ENCODE measurements at places on chromosomes 13 and 19.

DNA sequence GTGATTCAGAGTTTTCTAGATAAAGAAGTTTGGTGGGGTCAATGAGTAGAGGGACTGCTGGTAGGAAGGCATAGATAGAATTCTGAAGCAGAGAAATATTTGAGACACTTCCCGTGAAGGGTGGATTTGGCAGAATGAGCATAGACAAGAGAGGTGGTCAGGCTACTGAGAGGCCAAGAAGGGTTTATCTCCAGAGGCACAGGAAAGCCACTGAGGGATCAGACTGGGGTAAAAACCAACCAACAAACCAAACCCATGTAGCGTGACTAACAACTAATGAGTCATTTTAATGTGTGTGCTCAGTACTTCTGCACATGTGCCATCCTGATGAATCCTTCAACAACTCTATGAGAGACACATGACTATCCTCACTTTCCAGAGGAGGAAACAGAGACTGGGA is 60.0 kb upstream of the SERP2 start:
- no peak for DNase-seq

DNA sequence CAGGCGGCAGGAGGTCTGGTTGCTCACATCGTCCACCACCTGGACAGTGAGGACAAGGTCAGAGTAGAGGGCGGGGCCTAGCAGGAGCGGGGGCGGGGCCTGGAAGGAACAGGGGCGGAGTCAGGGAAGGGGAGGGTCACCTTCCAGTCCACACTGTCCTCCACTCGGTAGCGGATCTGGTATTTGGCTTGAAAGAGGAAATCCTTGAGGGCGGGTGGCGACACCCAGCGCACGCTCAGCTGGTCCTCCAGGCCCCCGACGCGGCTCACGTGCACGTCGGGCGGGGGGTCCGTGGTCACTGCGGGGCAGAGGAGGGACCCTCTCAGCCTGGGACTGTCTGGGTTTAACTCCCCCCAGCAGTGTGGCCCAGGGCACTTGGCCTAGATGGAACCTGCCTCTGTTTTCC is 8.2 kb downstream of the REX1BD start:
- peak; percentile 71 for DNase-seq

- DNase-seq = no peak
Measured at GRCh38 chr19:44765033-44765948, 12.4 kb upstream of the CBLC start.

- no peak for DNase-seq
Measured at GRCh38 chr13:27043013-27043412, 128.6 kb downstream of the USP12 start.

Data from HEK293T (cell line).